ENCODE measurements at places on chromosomes 13 and 19.

DNA sequence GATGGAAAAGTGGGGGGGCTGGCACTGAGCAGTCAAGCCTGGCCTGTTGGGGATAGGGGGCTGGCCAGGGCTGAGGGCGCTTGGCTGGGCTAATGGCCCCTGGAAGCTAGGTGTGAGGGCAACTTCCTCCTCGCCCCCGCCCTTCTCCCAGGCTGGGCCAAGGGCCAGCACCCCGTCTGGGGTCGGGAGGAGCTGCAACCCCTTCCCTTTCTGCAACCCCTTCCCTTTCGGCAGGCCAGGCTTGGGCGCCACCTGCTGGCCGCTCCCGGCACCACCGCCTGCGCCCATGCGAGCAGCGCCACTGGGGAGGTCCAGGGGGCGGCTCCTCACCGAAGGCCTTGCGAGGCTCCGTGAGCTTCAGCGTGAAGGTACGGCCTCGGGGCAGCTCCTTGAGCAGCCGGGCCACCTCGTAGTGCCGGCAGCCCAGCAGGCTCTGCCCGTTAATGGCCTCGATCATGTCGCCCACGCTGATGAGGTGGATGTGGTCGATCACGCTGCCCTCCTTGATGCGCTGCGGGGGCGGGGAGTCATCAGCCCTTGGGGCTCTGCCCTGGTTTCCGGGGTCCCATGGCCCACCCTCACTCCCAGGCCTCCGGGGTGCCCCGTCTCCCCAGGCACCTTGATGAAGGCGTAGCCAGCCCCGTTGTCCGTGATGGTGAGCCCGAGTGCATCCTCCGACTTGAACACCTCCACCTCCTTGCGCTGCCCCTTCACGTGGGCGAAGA, 5.0 kb upstream of the PTGER1 start:
- peak; percentile 66 for DNase-seq

- peak; percentile 0 for DNase-seq
Measured at GRCh38 chr19:23823952-23824389, 65.3 kb upstream of the ZNF681 start.

DNA sequence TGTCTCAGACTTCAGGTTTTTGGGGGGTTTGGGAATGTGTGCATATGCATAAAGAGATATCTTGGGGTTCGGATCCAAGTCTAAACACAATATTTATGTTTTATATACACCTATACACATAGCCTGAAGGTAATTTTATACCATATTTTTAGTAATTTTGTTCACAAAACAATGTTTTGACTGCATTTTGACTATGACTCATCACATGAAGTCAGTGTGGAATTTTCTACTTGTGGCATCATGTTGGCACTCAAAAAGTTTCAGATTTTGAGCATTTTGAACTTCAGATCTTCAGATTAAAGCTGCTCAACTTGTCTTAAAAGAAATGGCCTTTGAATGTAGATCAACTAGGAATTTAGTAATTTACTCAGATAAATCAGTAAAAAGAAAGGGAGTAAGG, 712.9 kb upstream of the GPC6 start:
- DNase-seq = no peak

DNA sequence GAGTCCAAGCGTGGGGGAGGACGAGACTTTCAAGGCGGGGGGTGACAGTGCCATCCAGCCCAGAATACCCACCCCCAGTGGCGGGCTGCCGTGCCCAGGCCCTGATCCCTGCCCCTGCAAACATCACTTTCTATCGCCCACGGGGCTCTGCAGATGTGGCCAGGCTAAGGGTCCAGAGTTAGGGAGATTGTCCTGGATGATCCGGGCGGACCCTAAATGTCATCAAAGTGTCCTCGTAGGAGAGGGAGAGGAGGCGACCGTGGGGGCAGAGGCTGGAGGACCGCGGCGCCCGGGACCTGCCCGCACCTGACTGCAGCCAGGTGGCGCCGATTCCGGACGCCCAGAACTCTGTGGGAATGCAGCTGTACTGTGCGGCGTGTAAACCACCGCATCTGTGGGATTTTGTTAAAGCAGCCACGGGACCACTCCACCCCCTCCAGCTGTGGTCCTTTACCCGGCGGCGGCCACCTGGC, 32.4 kb downstream of the GJA3 start:
- no peak for DNase-seq
